ENCODE measurements at places on chromosomes 1 and 21. TPM values are rescaled to one million over a fixed set of nuclear protein-coding genes. Genes with fewer than 3 reads are reported as not detected.
A peak's percentile ranks its signal among the peaks of the same experiment; 100 is the strongest.

DNA sequence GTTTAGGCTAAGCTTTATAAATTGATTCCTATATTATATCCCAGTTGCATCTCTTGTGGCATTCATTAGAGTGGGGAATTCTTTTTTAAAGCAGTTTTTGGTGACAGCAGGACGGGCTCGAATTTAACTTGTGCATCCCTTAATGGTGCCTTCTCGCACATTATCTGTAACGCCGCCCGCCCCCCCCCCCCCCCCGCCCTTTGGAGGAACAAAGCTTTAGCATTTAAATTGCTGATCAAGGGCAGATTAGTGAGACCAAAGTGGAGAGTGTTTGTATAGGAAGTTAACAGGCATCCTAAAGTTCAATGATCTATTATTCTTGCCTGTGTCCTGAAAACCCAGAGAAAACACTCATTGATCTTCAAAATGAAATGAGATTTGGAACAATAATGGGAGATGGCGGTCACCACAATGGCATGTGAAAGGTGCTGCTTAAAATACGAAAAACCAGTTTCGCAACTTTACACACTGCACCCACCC lies 2.2 kb downstream of the LMO4 start:
- peak; percentile 53 for DNase-seq

Gene TMPRSS2
- 3.0 TPM for total RNA-seq

- DNase-seq, result no peak
Measured at GRCh38 chr1:217191441-217191840, 439.4 kb downstream of the GPATCH2 start.

DNA sequence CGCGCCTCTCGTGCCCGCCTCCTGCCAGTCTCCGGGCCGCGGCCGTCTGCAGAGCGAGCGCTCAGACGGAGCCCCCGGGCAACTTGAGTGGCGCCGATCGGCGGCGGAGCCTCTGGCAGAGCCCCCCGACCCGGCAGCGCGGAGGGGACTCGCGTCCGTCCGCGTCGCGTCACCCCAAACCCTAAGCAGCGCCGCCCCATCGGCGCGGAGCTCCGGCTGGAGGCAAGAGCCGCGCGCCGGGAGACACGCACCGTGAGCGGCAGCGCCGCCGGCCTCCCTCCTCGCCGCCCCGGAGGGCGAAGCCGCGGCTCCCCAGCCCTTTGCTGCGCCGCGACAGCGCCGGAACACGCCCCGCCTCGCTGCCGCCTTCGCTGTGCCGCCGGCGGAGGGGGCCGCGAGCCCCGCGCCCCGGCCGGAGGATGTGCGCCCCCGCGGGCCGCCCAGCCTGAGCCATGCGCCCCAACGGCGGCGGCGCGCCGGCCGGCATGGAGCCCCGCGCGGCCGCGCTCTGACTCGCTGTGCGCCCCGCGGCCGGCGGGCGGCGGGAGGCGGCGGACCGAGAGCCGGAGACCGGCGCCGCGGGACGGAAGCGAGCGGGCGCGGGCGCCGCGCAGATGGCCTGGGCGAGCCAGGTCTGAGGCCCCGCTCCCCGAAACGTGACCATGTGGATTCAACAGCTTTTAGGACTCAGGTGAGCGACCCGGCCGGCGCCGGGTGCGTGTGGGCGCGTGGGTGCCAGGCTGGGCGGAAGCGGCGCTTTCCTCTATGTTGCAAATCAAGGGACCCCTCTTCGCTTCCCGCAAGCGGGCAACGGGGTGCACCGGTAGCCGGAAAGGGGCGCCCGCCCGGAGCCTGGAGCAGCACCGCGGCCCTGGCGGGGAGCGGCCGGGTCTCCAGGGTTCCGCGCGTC lies 610 bp downstream of the AJAP1 start:
- peak; percentile 83 for DNase-seq

Gene CLCA2
- total RNA-seq, result not detected

Measured in H7 (cell line).